Fibroblast of skin of scalp (primary cell): ENCODE measurements at places on chromosomes 7 and 10.

GRCh38 chr10:28077889-28078288 lies 79.0 kb upstream of the ODAD2 start:
- DNase-seq = peak; percentile 19

- no peak for DNase-seq
Measured at GRCh38 chr10:48691812-48692528, 7.3 kb downstream of the WDFY4 start.

DNA sequence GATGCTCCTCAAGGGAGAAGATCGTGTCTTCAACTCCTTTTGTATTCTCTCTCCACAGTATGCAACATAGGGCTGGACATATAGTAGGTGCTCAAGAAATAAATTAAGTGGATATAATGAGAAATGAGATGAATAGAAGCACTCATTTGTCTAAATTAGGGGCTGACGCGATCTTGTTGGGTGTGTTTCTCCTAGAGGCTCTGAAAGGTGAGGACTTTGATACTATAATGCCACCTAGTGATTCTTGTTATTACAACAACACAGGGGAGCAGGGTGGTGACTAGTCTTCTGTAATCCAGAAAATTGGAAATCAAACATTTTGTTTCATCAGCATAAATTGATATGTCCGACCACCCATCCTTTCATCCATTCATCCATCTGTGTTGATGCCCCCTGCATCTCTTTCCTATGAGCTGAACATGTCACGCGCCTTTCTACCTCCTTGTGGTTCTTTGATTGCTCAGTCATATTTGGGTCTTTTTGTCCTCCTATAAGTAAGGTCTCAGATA lies 3.5 kb upstream of the CFAP58 start:
- DNase-seq = peak; percentile 75

GRCh38 chr7:12993025-12993424 lies 305.6 kb downstream of the ARL4A start:
- no peak for DNase-seq

DNA sequence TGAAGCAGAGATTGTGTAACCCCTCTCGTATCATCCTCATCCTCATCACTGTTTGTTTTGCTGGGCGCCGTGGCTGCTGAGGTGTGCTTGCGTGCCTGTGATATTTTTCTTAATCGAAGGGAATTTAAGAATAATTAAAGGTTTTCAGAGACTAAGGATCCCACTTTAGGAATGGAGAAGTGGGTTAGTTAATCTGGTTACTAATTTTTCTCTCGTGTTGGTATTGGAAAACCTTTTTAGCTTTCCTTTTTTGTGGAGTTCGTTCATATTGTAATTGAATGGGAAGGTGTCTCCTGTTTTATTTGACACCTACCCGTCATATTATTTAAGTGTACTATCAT lies 1.3 kb downstream of the UBN2 start:
- no peak for DNase-seq
